GM12878 (cell line): ENCODE measurements at places on chromosomes 4 and X. TPM values are rescaled to one million over a fixed set of nuclear protein-coding genes. Genes with fewer than 3 reads are reported as not detected.

Gene KLKB1
- not detected in 2 replicates for total RNA-seq

Gene TMEM164
- total RNA-seq: 16.8 and 18.3 TPM in 2 replicates

Gene ATP1B4
- total RNA-seq: not detected in 2 replicates

Gene SMPX
- not detected in 2 replicates for total RNA-seq

Gene SRPX
- 0.18 and 0.29 TPM in 2 replicates for total RNA-seq

Gene SLC9A7
- total RNA-seq: 52.6 and 57.2 TPM in 2 replicates

Gene RADX
- total RNA-seq: 9.7 and 13.0 TPM in 2 replicates

Gene FUNDC1
- total RNA-seq: 11.1 and 11.8 TPM in 2 replicates

Gene PLK4
- total RNA-seq: 34.7 and 34.8 TPM in 2 replicates

Gene BMX
- total RNA-seq: not detected in 2 replicates

Gene BCAP31
- total RNA-seq: 104 and 109 TPM in 2 replicates

Gene JCHAIN
- total RNA-seq: 276 and 280 TPM in 2 replicates

Gene C4orf36
- total RNA-seq: 1.4 and 2.3 TPM in 2 replicates

Gene SULT1B1
- total RNA-seq: 0.05 TPM in 1 of 2 replicates, not detected in the other

Gene TLR6
- total RNA-seq: 19.1 and 22.4 TPM in 2 replicates

Gene SOX3
- not detected in 2 replicates for total RNA-seq

Gene PABPC1L2A
- total RNA-seq: not detected in 2 replicates

Gene ARL13A
- not detected in 2 replicates for total RNA-seq

Gene MAGEB2
- total RNA-seq: not detected in 2 replicates

Gene TRO
- total RNA-seq: 0.16 TPM in 1 of 2 replicates, not detected in the other

Gene PDCL2
- total RNA-seq: not detected in 2 replicates

Gene SHROOM2
- total RNA-seq: 0.15 and 0.27 TPM in 2 replicates

Gene UGT2B17
- total RNA-seq: 0.15 TPM in 1 of 2 replicates, not detected in the other
